Stimulated activated naive CD4-positive, alpha-beta T cell (primary cell): ENCODE measurements at places on chromosomes 7 and 10.

- DNase-seq: no peak
Measured at GRCh38 chr7:107014387-107015023, 30.0 kb upstream of the PRKAR2B start.

DNA sequence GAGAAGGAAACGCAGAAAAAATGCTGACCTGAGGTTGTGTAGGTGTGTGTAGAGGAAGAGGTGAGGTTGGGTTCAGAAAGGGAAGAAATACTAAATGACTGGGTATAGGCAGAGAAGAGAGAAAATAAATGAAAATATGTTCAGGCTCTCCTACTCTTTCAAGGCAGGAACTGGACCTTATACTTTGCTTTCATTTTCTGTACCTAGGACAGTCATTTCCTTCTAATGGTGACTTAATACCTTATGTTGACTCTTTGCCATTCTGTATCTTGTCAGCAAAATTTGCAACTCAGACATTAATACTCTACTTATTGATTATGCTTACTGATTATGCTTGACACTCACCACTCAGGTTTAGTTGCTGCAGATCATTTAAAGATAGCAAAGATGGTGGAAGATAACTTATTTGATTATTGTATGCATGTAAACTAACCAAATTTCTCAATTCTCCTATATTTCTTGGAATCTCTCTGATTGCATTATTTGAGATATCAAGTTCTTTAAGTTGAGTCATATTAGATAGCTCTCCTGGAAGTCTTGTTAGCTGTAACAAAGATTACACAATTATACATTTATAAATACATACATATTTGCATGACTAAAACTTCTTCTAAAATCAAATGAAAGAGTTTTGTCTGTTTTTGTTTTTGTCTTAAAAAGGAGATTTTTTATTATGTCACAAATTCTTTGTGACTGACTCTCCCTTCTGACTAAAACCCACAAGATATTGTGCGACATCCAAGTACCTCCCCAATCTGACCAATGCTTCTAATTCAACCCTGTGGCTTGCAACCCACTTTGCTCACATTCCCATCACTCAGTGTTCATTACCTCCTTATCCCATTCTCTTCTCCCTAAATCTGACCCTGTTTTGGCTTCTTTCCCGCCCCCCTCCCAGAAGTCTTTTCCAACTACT, 20.0 kb downstream of the LRRD1 start:
- DNase-seq: no peak

GRCh38 chr7:34158368-34159153, 253.2 kb downstream of the BMPER start:
- no peak for DNase-seq

DNA sequence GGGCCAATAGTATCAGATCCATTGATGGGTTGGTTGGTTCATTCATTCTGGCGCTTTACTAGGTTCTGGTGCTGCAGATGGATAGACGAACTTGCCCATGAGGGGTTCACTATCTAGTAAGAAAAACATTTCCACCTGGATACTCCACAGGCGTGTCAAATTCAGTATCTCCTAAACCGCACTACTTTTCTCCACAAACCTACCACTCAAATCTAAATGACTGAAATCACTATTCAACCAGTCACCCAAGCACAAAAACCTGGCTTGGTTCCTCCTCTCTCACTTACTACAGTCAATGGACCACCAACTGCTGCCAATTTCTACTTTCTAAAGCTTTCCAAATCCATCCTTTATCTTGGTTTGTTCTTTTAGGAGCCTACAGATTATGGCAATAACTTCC, 572 bp downstream of the AGK start:
- no peak for DNase-seq
